ENCODE measurements at places on chromosomes 3 and 15.

DNA sequence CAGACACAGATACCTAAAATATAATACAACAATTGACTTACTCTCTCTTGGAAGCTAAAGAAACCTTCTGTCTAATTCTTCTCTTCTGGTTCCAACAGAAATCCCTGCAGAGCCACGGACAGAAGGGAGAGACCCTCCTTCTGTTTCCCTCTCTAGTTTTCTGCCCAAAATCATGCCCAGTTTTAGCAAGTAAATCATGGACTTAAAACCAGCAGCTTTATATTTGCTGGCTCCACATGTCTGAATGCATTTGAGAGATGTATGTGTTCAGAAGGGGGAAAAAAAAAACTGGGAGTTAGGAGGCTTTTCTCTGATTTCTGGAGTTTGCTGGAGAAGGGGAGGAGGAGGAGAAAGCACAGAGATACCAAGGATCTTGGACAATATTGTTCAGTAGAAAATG is 147.1 kb downstream of the LSAMP start:
- no peak for DNase-seq

DNA sequence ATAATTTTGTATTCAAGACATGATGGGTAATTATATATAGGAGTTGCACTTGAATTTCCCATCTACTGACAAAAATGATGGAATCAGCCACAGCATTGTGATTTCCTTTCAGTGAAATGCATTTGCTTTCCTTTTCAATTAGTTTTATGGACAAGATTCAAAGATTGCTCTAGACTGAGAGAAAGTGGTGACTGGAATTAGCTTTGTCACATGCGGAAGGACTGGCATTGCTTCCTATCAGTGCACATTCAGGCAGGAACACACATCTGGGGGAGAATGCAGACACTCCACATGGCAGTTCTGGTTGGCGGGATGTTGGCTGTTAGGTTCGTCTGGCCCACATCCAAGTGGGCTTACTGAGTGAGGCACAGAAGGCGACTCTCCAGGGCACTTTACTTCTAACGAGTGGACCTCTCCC is 399.3 kb upstream of the RGMA start:
- no peak for DNase-seq

- DNase-seq: no peak
These were observed 163.2 kb downstream of the FBLN2 start for GRCh38 chr3:13711911-13712650.

GRCh38 chr3:116015931-116016330 is 392.6 kb downstream of the GAP43 start:
- no peak for DNase-seq

GRCh38 chr3:85691196-85691595 is 732.4 kb downstream of the CADM2 start:
- no peak for DNase-seq

- DNase-seq: no peak
These were observed 1.2 kb downstream of the IFT122 start for GRCh38 chr3:129441215-129441614.

All from right hindlimb (tissue), 1 donor.